ENCODE measurements at places on chromosomes 12 and 14. TPM values are rescaled to one million over a fixed set of nuclear protein-coding genes. Genes with fewer than 3 reads are reported as not detected.

DNA sequence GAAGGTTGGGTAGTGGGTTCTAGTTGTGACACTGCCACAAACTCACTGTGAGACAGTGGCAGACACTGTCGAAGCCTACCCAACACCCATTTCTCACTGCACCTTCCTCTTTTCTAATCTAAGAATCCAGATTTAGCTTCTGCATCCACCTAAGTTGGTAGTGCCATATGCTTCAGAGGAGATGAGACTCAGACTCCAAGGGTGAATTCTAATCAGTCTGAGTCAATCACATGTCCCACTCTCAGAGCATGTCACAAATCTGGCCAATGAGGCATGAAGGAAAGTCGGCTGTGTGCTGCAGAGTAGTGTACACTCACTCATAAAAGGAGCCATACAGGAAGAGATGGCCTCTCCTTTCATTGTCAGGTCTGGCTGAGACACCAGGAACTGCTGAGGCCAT, 102.1 kb upstream of the RAP1B start:
- no peak for DNase-seq

DNA sequence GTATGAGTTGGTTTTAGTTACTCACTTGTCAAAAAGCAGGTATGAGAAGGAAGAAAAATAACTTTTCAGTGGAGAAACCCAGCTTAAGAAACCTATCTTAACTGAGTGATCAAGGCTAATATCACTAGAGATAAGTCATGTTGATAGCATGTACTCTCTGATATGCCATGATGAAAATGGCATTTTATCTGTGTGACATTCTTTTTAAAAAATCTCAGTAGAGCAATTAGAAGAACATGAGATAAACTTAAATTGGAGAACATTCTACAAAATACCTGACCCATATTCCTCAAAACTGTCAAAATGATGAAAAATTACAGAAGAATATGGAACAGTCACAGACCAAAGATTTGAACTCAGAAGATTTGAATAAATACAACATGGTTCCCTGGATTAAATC, 912.4 kb upstream of the ATXN7L3B start:
- no peak for DNase-seq

- no peak for DNase-seq
Observed at GRCh38 chr14:105528586-105529318, 2.4 kb downstream of the TMEM121 start.

DNA sequence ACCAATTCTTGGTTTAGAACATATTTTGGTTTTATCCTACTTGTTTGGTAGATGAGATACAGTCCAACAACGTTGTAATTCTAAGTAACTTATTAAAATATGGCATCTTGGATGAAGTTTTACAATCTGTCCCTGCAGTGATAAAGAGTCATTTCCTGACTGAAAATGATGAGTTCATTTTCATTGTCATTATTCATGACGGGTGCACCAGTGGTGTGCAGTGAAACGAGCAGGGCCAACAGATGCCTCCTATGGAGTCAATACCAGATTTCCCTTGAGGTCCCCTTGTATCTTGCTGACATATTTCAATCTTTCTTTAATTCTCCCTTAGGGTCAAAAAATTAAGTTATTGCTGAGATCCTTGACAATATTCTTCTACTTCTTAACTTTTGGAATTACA, 438.5 kb downstream of the LRIG3 start:
- no peak for DNase-seq

- no peak for DNase-seq
Observed at GRCh38 chr12:69875416-69875935, 50.4 kb downstream of the MYRFL start.

KCNA1 gene
- total RNA-seq: 0.48 TPM

KCNC2 gene
- 0.29 TPM for total RNA-seq

Data from breast epithelium (tissue), 4 donors.